ENCODE measurements at places on chromosomes 5 and 9.

DNA sequence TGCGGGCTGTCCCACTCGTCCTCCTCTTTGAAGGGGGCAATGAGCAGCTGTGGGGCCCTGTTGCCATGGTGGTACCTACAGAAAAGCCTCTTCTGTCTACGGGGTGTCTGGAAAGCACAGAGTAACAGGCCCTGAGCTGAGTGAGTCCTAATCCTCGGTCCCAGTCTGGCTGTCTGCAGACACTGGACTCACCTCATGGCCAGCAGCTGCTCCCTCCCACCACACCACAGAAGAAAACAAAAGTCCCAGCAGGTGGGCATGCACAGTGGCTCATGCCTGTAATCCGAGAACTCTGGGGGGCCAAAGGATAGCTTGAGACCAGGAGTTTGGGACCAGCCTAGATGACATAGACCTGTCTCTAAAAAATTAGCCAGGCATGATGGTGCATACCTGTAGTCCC lies 19.9 kb downstream of the P4HA2 start:
- no peak for DNase-seq

GRCh38 chr5:55308254-55308836 lies 556 bp downstream of the MTREX start:
- DNase-seq = no peak

DNA sequence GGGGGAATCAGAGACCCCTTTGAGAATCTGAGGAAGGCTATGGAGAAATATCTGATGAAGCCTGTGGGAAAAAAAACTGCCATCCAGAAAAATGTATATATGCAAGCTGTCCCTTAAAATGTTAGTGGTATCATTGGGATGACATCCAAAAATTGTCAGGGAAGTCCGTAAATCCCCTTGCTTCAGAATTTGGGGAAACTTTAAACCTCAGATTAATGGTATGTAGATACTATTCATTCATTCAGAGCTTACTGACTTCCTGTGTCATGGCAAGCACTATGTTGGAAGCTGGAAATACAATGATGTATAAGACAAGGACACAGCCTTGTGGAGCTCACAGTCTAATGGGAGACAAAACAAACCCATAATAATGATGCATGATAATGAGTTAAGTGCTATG lies 10.9 kb upstream of the MOB3B start:
- DNase-seq = no peak

- no peak for DNase-seq
Observed at GRCh38 chr9:127567730-127568617, 44.1 kb upstream of the STXBP1 start.

GRCh38 chr5:23820765-23821471 lies 313.5 kb downstream of the PRDM9 start:
- DNase-seq = no peak

- DNase-seq = no peak
Observed at GRCh38 chr9:91727316-91727861, 222.6 kb downstream of the ROR2 start.

All from activated gamma-delta T cell (primary cell).